ENCODE measurements at places on chromosomes 2 and 18. TPM values are rescaled to one million over a fixed set of nuclear protein-coding genes. Genes with fewer than 3 reads are reported as not detected.
A peak's percentile ranks its signal among the peaks of the same experiment; 100 is the strongest.

DNA sequence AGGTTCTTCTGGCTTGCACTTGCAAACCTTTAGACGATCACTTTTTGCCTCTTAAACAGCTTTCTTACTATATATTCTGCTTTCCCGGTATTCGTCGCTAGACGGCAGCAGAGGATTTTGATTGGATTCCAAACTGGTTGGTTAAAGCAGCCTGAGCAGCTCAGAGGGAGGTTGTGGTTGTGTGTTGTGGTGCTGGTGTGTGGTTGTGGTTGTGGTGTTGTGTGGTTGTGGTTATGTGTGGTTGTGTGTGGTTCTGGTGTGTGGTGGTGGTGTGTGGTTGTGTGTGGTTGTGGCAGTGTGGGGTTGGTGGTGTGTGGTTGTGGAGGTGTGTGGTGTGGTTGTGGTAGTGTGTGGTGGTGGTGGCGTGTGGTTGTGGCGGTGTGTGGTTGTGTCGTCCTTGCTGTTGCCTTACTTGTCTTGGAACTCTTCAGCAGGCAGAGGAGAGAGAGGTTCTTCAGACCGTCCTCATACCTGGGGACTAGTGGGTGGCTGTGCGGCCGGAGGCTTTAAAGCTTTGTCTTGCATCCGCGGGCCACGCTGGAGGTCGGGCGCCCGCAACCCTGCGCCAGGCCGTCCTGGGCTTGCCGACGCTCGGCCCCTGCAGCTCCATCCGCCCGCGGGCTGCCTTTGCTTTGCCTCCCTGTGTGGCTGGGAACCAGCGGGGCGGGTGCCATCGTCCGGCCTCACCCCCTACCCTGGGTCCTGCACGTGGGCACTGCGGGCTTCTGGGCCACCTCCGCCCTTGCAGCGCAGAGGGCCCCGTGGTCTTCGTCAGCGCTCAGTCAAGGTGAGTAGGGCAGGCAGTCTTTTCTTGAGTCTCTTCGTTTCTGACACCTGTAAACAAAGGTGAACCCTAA is 190.8 kb downstream of the ARHGAP28 start:
- peak; percentile 55 for DNase-seq

DNA sequence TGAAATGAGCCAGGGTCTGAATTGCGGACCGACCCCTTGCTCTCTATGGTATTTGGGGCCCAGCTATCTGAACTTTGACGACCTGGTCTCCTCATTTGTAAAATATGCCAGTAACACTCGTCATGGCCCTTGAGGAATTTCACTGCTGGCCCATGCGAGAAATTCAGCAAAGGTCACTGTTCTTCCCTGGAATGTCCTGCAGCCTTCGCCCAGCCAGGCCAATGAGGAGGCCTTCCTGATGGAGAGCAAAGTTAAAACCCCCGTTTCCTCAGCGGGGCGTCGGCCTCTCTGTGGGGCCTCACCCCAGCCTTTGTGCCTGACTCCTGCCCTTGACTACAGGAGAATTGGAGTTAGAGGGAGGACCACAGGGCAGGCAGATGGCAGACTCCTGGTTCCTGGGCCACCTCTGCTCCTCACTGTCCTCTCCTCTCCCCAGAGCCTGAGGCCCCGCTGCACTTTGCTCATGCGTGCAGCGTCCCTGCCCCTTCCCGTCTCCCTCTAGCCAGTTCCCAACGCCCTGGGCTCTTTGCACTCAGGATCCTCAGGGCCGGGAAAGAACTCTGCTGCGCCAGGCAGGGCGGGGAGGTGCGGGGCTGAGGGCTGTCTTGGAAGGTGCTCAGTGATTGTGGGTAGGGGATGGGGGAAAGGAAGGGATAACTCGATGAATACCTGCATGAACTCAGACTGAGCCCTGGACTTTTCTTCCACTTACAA is 257.0 kb upstream of the RAB6C start:
- DNase-seq, result no peak

- DNase-seq, result no peak
Measured at GRCh38 chr2:67240507-67240906, 156.6 kb upstream of the ETAA1 start.

- no peak for DNase-seq
Measured at GRCh38 chr2:158825021-158825420, 29.9 kb downstream of the DAPL1 start.

DSG3 gene
- total RNA-seq, result not detected

DNA sequence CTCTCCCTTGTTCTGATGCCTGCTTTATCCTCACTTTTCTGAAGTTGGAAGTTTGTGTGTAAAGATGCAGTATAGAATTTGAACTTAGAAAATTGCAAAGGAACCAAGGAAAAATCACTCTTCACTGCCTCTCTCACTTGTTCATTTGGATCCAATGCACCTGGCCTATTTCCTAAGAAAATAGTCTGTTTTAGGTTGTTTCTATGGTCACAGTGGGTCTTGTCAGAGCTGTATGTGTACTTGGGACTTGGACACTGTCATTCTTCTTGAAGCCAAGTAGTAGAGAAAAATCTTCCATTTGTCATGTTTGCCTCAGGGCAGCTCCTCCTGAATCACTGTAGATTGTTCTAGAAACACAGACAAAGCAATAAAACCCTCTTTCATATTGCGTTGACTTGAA is 80.3 kb upstream of the SESTD1 start:
- no peak for DNase-seq

LYG2 gene
- total RNA-seq, result not detected
